CD4-positive, alpha-beta T cell treated with Interferon gamma for 1 hour (primary cell): ENCODE measurements at places on chromosomes 3 and 15.

GRCh38 chr3:152026033-152026556 lies 152.7 kb downstream of the SUCNR1 start:
- no peak for DNase-seq

DNA sequence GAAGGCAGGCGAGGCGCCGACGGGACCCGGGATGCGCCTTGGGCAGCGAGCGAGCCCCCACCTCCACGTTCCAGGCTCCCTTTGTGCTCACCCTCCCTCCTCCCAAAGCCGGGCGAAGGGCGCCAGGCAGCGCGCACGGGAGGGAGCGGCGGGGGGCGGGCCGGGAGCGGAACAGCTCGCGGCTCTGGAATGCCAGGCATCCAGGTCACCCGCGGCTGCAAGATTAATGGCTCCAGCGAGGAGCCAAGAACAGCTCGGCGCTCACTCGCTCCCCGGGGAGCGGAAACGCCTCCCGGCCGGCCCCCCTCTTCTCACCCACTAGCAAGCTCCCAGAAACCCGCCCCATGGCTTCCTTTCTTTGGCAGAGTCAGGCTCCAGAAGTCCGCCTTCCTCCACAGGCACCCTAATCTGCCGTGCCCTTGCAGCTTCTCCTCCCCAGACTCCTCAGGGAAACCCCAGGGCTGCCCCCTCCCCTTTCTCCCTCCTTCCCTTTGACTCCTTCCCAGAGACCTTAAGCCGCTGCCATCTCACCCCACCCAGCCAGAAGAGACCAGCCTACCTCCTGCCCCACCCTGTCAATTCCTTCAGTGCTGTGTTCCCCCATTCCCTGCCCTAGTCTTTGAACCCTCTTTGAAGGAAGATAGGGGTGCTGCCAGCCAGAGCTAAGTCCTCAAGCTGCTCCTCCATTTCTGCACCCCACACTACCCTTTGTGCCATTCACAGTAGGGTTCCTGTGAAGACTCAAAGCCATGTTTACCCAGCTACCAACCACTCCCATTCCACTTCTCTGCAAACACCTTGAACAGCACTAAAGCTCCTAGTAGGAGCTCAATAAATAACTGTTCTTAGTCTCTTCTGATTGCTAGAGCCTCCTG lies 9.9 kb downstream of the AMOTL2 start:
- no peak for DNase-seq

GRCh38 chr3:29370021-29370420 lies 89.2 kb downstream of the RBMS3 start:
- DNase-seq, result no peak

DNA sequence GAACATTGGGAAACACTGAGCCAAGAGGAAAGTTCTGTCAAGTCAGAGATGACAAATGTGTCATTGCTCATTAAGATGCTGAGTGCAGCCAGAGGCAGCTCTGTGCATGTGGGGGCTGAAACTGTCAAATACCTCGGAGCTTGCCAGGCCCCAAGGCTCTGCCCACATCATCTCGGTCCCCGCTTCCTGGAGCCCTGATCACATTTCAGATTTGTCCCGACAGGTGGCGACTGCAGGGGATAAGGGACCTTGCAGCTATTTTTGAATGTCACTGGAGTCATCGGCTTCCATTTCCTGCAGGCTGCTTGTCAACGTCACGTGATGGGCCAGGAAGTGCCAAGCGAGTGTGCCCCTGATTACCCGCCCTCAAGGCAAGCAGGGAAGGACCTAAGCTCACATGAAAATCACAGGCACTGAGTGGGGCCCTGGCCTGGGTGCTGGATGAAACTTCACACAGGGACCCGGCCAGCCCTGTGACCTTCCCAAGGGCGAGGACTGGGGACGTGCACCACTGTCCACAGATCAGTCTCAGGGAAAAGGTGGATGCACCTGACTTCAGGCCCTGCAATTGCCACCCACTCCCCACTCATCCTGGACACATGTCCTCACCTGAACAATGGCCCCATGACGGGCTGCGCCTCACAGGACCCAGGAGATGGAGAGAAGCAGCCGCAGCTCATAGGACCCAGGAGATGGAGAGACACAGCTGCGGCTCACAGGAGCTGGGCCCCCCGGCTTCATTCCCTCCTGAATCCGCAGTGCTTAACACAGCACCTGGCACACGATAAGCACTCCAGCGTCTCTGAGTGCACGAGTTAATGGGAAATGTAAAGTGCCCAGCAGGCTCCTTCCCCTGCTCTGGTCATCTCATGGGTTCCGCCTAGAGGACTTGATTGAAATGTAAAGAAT lies 73.4 kb downstream of the NUP210 start:
- peak; percentile 77 for DNase-seq

DNA sequence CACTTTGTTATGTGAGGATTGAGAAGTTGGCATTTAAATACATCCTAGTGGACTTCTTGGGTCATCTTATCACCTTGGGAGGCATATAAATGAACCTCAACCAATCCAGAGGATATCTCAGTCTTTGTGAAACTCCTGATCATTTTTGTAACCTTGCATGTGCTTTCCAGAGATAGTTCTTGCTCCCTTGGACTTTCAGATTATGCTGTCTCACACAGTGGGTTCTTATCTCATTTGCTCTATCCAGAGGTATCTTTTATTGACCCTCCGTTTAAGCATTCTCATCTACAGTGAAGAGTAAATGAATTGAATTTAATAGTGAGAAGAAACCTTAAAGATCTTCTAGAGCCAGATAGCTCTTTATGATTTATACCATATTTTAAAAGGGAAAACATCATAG lies 10.4 kb downstream of the ARMC8 start:
- no peak for DNase-seq

GRCh38 chr15:57044072-57044702 lies 125.7 kb downstream of the TCF12 start:
- DNase-seq, result no peak

DNA sequence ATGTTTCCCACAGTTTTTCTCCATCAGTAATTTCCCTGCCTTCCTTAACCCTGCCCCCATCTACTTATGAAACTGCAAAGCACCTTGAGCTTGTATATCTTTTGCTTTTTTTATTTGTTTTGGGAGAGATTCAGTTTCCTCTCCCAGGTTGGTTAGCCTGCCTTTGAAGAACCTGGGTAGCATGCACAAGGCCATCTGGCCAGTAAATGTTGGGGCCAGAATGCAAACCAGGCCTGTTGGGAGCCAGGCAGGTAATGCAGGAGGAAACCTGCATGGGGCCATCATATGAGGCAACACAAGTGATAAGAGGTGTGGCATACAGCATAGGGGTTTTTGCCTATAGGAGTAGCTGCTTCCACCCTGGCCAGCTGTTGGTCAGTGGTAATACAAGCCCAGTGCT lies 17.7 kb downstream of the SYNPR start:
- DNase-seq, result no peak

GRCh38 chr3:106120356-106120755 lies 251.5 kb upstream of the CBLB start:
- no peak for DNase-seq

DNA sequence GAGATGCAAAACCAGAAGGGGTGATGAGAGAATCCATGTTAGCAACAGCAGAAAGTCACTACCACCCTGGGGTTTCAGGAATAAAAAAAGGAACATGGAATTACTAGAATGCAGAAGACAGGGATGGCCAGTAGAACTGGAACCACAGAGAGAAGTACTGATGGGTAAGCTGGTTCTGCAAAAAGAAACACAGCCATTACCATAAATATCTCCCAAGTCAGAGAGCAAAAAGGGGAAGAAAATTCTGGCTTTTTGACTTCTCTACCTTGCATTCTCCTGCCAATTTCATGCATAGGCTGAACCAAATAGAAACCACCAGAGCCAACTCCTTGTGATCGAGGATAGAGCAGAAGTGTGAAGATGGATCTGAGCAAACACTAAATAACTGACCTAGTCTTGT lies 550.4 kb upstream of the NAALADL2 start:
- DNase-seq, result no peak

GRCh38 chr15:31161951-31162350 lies 60.4 kb upstream of the TRPM1 start:
- no peak for DNase-seq

DNA sequence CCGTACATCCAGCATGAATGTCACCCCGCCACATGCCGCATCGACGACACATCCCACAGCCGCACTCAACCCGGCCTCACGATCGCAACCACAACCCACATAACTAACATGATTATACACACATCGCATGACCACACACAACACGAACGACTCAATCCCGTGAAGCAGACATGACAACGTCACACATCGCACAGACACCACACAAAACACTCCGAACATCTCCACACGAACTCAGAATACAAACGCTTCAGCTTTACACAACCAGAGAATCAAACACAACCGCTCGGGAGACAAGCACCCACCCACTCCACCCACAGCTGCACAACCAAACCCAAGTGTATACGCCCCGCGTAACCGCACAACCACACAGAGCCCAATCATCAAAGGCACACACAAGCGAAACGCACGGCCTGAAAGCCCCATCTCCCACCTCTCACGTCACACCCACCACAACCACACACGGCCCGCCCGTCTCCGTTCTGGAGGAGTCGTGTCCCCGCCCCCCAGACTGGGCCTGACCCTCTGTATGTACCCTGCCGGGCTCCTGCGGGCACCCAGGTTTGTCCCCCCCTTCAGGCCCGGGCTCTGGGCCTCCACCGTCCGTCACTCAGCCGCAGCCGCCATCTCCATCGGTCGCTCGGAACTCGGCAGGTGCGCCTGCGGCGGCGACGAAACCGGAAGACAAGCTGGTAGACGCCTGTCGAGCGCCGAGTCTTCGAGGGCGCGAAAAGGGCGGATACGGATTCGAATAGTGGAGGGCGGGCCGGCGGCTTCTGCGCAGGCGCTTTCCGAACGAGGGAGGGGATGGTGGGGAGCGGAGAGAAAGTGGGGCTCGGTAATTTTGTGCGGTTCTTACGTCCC lies at the start of gene RBSN:
Gene RBSN, minus strand, starts transcription at position 646 of the 861 bp plus-strand sequence. CDS start 3,028 bp downstream, outside the sequence.
- peak; percentile 95 for DNase-seq

DNA sequence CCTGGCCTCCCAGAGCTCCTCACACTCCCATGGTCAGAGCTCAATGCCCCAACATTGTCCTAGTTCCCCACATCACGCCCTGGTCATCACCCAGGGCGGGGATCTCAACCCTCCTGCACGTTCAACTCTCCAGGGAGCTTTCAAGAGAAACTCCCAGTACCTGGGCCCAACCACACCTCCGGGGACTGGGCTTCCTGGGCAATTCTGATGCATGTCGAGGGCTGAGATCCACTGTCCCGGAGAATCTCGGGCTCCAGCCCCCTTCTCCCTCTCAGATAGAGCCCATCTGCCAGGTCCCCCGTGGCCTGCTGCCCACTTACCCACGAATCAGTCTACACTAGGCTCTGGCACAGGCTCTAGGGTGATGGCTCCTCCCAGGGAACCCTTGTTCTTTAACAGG lies 39.2 kb downstream of the UMPS start:
- no peak for DNase-seq

GRCh38 chr15:70065006-70065722 lies 32.6 kb downstream of the TLE3 start:
- DNase-seq, result no peak

- no peak for DNase-seq
These were observed 51.7 kb downstream of the MYO5C start for GRCh38 chr15:52243697-52244555.

GRCh38 chr3:99175276-99175812 lies 273.8 kb upstream of the DCBLD2 start:
- DNase-seq, result no peak

GRCh38 chr3:129593595-129594339 lies 12.7 kb downstream of the PLXND1 start:
- DNase-seq, result peak; percentile 47

DNA sequence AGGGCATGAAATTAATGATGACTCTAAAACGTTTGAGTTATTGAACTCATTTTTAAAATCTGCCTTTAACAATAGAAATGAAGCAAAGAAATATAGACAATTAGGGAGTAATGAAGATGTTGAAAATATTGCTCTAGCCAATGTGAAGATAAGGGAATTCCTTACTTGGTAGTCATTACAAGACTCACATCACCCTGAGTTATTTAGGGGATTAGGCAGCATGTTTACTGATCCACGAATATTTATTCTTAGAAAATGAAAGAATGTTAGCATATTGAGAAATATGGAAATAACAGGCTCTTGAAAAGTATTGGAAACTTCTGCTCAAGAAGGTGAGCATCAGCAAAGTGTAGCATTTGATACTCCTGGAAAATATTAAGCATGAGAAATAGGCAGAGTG lies 398.1 kb upstream of the ARPP21 start:
- no peak for DNase-seq

DNA sequence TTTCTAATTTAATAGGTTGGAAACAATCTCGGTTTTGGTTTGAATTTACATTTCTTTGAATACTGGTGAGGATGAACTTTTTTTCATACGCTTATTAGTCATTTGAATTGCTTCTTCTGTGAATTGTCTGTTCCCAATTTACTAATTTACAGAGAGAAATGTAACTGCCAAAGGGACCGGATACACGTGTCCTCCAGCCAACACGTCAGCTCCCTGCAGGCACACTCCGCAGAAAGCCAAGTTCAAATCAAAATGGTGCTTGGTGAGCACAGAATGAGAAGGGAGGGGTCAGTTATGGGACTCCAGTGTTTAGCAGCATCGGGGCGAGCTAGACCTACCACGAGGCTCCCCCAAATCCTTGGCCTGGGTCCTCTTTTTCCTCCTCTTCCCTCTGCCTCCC lies 10.8 kb upstream of the TSEN2 start:
- no peak for DNase-seq

DNA sequence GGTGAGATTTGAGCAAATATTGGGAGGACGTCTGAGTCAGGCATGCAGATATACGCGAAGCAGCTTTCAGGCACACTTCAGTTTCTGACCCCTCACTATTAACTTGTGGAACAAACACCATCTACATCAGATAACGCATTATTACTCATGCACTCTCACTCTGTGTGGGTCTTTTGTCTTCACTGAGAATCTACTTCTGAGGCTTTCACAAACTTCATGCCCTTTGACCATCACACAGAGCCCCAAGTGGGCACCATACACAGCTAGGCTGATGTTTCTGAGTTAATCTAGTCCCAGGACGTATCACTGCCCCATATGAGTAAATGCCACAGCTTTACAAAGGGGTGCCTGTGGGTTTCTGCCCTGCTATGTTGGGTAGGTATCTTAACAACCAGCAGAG lies 39.6 kb upstream of the IP6K2 start:
- no peak for DNase-seq

GRCh38 chr3:27034255-27034654 lies 334.9 kb downstream of the NEK10 start:
- no peak for DNase-seq

- no peak for DNase-seq
These were observed 1196.3 kb downstream of the ROBO1 start for GRCh38 chr3:78571486-78571885.
